ENCODE measurements at places on chromosomes 7 and 10.

GRCh38 chr7:121931149-121931902, 58.4 kb downstream of the PTPRZ1 start:
- DNase-seq: no peak

DNA sequence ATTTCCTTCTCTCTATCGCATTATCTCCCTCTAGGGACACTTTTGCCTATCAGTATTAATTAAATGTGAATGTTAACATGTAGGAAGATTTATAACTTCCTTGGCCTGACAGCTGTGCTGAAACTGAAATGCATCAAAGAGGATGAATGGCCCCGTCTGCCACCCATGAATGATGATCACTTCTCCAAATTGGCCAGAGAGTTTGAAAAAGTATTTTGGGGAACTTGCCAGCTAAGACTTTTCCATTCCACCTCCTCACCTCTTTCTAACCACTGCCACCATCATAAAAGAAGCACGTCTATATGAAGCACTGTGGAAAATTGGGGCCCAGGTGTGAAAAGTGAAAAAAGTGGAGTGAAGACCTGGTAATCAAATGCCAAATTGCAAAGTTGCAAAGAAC, 25.4 kb upstream of the ST8SIA6 start:
- DNase-seq: no peak

DNA sequence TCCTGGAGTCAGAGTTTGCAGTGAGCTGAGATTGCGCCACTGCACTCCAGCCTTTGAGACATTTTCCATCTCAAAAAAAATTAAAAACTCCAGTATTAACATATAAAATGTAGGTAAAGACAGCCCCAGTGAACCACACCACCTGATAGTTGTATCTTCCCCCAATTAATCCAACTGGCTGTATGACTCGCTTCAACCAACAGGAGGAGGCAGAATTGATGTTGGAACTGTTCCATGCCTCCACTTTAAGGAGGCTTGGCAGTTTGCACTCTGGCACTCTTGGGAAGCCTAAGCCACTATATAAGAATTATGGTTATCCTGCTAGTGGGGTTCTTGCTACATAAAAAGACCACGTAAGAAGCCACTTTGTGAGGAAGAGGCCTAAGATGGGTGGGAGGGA, 72.7 kb downstream of the STK17A start:
- no peak for DNase-seq

DNA sequence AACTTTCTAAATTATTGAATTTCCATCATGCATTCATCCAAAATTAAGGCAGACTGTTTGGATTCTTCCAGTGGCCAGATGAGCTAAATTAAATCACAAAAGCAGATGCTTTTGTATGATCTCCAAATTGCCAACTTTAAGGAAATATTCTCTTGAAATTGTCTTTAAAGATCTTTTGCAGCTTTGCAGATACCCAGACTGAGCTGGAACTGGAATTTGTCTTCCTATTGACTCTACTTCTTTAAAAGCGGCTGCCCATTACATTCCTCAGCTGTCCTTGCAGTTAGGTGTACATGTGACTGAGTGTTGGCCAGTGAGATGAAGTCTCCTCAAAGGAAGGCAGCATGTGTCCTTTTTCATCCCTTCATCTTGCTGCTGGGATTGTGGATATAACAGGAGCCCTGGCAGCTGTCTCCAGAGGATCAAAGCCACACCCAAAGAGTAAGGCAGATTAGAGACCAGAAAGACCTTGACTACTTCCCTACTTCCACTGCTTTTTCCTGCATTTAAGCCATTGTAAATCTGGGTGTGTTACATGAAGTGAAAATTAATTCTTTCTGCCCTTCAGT, 8.2 kb upstream of the CFAP69 start:
- no peak for DNase-seq

DNA sequence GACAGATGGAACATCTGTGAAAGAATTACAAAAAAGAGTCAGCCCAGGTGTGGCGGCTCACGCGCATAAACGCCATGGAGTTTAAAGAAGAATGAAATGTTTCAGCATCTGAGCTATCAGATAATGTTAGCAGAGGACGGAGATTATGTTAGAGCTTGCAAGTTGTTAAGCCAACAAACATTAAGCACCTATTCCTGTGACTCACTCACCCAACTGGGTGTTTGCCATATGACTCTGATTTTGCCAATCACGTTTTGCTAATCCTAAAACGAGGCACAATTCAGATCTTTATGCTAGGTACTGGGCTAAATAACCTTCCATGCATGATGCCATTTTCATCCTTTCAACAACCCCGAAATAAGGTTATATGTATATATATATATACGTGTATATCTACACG, 29.0 kb upstream of the CCNY start:
- DNase-seq: no peak

DNA sequence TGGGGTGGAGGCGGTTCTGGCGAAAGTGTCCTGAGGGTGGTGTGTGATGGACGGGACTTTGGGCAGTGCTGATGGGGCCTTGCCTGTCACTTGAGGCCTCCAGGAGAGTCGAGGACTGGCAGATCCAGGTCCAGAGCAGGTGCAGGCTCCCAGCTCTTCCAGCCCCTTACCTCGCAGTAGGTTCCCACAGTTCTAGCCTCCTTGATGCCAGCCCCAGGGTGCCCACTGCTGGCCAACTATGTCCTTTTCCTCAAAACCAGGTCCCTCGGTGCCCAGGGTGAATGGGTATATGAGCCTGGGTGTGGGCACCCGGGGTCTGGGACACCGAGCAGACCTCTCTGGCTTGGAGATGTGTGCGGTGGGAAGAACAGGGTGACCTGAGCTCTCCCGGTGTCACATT, 8.3 kb downstream of the FAM20C start:
- DNase-seq: no peak

GRCh38 chr10:119238577-119238976, 31.2 kb downstream of the GRK5 start:
- DNase-seq: no peak

GRCh38 chr10:127435246-127435645, 113.9 kb upstream of the NPS start:
- DNase-seq: no peak

- no peak for DNase-seq
Measured at GRCh38 chr7:26397332-26397731, 105.7 kb downstream of the SNX10 start.

DNA sequence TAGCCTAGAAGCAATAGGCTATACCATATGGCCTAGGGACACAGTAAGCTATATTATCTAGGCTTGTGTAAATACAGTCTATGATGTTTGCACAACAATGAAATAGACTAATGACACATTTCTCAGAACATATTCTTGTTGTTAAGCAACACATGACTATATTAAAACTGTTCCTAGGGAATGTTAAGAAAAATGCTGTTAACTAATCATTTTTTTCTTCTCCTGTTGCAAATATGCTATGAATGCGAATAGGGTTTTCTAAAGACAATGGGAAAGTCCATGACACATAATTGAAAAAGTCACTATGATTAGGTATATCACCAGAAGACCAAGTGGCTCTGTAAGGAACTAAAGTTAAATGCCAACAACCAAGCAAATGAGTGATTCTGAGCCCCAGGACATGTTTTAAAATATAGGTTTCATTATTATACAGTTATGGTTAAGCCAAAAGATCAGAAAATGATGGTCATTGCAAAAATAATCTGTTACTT, 454.0 kb upstream of the SORCS1 start:
- DNase-seq: no peak

DNA sequence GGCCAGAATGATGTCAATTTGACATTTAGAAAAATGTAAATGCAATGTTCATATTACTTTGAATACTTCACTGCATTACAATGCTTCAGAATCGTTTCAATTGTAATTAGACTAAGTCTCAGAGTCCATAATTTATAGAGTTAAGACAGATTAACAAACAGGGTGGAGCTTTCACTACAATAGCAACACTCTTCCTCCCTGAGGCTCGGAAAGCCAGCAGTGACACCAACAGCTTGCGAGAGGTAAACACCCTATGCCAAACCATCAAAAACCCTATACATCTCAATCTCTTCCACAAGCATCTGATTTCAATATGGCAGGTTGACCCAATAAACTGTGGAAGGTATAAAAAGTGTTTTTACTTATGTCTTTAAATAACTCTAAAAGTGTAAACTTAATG, 72.2 kb downstream of the DOCK4 start:
- no peak for DNase-seq

- no peak for DNase-seq
Measured at GRCh38 chr10:80908611-80909010, 370.9 kb downstream of the SH2D4B start.

DNA sequence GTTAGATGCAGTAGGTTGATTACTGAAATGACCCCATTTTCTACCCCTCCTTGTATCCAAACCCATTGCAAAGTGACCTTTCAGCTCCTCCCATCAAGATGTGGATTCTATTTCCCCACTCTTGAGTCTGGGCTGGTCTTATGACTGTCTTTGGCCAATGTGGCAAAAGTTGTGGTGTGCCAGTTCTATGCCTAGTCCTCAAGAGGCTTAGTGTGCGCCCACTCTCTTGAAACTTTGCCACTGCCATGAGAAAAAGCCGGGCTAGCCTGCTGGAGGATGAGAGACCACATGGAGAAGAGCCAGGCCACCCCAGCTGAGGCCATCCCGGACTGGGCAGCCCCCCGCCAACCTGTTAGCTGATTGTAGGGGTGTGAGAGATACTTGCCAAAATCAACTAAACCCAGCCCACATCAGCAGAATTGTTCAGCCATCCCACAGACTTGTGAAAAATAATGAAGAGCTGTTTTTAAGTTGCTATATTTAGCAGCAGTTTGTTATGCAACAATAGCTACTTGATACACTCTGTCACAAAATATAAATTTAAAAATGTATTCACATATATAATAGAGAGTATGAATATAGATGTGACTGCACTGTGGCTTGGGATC, 131.0 kb upstream of the PALS2 start:
- DNase-seq: no peak

- no peak for DNase-seq
Measured at GRCh38 chr7:30817371-30817767, 46.2 kb downstream of the MINDY4 start.

DNA sequence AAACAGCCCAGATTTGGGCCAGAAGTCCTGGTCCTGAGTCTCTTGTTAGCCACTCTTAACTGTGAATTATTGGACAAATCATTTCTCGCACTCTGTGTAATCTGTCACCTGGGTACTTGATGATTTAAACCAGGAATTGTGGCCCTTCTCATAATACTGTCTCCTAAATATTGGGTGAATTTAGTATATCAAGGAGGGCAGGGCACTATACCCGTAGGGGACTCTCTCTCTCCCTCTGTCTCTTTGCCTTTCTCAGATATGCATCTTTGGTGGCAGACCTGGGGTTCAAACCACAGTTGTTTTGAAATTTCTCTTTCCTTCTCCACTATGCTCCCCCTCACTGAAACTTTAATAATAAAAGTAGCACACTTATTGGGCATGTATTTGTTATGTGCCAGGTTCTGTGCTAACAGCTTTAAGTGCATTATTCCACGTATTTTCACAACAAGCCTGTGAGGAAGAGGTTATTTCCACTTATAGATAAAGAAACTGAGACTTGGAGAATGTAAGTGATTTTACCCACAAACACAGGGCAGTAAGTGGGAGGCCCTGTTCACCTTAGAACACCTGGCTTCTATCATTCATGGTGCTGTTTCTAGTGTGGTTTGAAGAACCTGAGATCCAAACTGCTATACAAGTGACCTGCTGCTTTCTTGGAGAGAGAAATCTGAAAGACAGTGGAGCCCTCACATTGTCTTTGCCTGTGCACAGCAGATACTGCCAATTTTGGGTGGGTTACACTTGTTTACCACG, 11.8 kb downstream of the FAS start:
- no peak for DNase-seq

GRCh38 chr10:58023341-58024073, 244.2 kb downstream of the IPMK start:
- no peak for DNase-seq

DNA sequence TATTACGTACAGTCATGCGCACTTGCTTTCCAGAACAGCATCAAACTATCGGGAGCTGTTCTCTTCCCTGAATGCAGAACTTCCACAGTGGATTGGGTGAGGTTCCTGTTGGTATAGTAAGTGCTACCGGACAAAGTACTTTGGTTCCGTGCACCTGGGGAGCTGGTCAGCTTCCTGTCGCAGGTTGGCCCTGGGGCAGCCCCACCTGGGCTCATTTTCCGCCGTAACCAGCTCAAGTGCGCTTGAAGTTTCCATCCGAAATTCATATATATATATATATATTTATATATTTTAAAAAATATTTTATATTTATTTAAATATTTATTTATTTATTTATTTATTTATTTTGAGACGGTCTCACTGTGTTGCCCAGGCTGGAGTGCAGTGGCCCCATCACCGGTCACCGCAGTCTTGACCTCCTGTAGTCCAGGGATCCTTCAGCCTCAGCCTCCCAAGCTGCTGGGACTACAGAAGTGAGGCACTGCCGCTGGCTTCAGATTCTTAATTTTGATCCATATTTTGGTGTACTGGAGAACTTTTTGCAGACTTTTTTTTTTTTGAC, 6.5 kb downstream of the SCART1 start:
- no peak for DNase-seq

DNA sequence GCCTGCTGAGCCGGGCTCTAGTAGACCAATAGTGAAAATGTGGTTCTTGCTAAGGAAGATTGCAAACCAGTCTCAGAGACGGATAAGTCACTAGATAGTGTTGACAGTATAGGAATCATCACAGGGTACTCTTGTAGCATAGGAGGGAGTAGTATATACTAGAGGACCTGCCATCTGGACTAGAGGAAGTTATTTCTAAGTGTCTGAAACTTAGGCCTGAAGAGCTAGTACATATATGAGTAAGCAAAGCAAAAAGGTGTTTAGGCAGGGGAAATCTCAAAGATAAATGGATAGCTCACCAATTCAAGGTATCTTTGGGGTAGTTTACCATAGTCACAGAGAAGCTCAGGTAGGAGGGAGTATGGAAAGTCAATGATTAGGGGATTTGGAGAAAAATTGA, 428.1 kb downstream of the CNTNAP2 start:
- no peak for DNase-seq

DNA sequence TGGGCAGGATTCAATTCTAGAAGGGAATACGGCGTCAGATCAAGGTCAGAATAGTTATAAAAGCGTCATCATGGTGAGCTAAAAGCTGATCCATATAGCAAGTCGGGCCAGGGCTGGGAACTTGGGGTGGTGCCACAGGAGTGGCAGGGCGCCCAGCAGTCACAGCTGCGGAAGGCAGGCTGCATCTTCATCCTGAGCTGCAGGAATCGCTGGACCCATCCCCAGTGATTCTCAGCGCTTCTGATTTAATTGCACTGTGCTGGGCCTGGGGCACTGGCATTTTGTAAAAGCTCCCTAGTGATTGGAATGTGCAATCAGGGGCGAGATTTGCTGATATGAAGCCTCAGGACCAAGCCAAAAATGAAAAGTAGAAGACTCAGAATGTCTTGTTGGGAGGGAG, 135.3 kb downstream of the CTTNBP2 start:
- no peak for DNase-seq

GRCh38 chr10:121106611-121107010, 255.4 kb downstream of the WDR11 start:
- DNase-seq: no peak

DNA sequence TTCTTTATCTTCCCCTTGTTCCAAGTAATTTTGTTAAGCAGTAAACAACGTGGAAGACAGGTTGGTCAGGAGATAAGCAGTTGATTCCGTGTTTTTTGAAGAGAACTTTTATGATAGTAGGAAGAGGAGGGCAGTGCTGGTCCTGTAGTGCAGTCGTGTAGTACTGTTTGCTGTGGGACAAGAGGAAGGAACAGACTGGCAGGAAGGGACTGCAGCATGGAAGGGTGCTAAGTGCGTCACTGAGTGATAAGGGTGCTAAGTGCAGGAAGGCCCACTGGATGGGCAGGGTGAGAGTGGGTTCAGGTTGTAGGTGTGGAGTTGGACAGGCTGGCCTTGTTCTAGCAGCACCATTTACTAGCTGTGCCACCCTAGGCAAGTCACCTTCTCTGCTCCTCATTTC, 125.0 kb downstream of the SDK1 start:
- DNase-seq: no peak

- DNase-seq: no peak
Measured at GRCh38 chr7:147012666-147013065, 896.1 kb downstream of the CNTNAP2 start.
